Naive thymus-derived CD8-positive, alpha-beta T cell (primary cell): ENCODE measurements at places on chromosomes 6 and 20.

DNA sequence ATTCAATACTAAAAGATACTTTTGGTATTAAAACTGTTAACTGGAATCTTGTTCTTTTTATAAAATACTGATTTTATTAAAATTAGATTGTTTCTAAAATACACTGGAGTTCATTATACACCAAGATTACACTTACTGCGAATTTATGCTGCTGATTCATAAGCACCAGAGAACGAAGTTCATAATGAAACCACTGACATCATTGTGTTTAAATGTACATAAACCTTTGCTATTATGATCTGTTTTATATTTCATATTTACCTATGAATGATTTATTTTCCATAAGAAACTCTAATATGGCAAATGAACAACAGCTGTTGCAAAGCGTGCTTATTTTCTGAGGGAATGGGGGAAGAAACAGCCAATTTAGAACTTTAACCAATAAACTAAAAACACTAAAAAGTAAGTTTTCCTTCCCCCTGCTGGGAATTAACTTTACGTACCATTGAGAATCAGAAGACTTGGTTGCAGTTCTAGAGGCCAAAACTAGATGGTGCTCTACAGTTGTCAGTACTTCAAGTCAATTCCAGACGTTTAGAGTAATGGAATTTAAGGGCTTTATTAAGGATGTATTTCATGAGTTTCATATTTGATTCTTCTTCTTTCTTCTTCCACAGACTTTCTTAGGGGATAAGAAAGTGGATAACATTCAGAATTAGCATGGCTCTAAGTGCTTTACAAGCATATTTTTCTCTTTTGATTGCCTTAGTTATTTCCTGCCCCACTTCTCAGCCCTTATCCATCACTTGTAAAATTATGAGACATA lies 30.8 kb upstream of the COL19A1 start:
- DNase-seq, result no peak
- H3K36me3 ChIP-seq, result no peaks in the 10 kb centered on the region
- H3K4me3 ChIP-seq, result no peak overlapping the region
- H3K4me1 ChIP-seq, result peaks cover 2% of the 10 kb centered on the region

GRCh38 chr20:46683939-46684750 lies 5.1 kb downstream of the TP53RK start:
- no peak overlapping the region for H3K4me3 ChIP-seq
- no peak for DNase-seq
- H3K27me3 ChIP-seq, result no peaks in the 10 kb centered on the region
- no peaks in the 10 kb centered on the region for H3K36me3 ChIP-seq
- H3K27ac ChIP-seq, result peak overlapping the region; percentile 3

GRCh38 chr6:35202066-35202546 lies 11.7 kb upstream of the SCUBE3 start:
- no peak for DNase-seq
- peaks cover 47% of the 10 kb centered on the region for H3K27me3 ChIP-seq

DNA sequence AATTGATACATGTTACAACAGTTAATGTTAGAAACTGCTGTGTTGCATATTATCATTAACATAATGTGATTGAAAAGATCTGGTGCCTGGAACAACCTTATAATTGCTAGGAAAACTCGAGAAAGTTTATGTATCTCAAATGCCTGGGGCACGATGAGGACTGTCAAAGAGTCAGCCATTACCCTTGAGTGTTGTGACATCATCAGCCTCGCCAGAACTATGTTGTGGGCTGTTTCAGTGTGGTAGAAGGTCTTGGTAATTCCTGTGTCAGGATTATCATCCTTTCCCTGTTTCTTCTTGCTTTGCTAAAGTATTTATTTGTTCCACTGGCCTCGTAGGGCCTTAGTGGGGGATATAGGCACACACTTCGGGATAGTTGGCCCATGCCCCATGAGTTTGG lies 185.1 kb downstream of the DTNBP1 start:
- no peak overlapping the region for H3K27ac ChIP-seq
- no peak overlapping the region for H3K4me3 ChIP-seq
- H3K36me3 ChIP-seq, result peaks cover 9% of the 10 kb centered on the region
- no peak for DNase-seq

DNA sequence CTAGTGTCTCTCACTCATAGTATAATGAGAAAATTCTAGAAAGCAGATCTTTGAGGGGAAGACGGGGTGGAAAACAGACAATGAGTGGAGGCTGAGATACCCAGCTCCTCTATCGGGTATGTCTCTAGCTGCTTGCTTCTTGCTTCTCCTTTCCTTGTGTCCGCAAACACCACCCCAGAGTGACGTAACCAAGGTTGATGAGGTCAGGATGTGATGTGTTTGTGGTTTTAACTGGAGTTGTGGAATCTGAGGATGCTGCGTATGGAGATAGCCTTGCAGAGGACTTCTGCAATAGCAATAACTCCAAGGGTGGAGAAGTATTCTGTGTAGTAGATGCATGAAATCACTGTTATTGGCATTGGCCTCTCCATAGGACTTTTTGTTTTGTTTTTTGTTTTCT lies 132.7 kb upstream of the IFNGR1 start:
- H3K4me3 ChIP-seq, result no peak overlapping the region
- DNase-seq, result no peak
- peaks cover 24% of the 10 kb centered on the region for H3K4me1 ChIP-seq

GRCh38 chr6:26311385-26312095 lies 53.5 kb upstream of the BTN3A2 start:
- peaks cover 3% of the 10 kb centered on the region for H3K36me3 ChIP-seq
- peak overlapping the region; percentile 92 for H3K4me3 ChIP-seq
- peak overlapping the region; percentile 98 for H3K27ac ChIP-seq
- H3K27me3 ChIP-seq, result peaks cover 6% of the 10 kb centered on the region
- no peak for DNase-seq

GRCh38 chr6:10621213-10621612 lies 73.2 kb downstream of the C6orf52 start:
- no peaks in the 10 kb centered on the region for H3K27me3 ChIP-seq
- no peak overlapping the region for H3K4me3 ChIP-seq
- H3K36me3 ChIP-seq, result peaks cover 37% of the 10 kb centered on the region
- DNase-seq, result no peak
- no peaks in the 10 kb centered on the region for H3K4me1 ChIP-seq
